ENCODE measurements at places on chromosomes 6 and 20.

GRCh38 chr6:47375426-47375825 lies 65.7 kb upstream of the TNFRSF21 start:
- DNase-seq: no peak

DNA sequence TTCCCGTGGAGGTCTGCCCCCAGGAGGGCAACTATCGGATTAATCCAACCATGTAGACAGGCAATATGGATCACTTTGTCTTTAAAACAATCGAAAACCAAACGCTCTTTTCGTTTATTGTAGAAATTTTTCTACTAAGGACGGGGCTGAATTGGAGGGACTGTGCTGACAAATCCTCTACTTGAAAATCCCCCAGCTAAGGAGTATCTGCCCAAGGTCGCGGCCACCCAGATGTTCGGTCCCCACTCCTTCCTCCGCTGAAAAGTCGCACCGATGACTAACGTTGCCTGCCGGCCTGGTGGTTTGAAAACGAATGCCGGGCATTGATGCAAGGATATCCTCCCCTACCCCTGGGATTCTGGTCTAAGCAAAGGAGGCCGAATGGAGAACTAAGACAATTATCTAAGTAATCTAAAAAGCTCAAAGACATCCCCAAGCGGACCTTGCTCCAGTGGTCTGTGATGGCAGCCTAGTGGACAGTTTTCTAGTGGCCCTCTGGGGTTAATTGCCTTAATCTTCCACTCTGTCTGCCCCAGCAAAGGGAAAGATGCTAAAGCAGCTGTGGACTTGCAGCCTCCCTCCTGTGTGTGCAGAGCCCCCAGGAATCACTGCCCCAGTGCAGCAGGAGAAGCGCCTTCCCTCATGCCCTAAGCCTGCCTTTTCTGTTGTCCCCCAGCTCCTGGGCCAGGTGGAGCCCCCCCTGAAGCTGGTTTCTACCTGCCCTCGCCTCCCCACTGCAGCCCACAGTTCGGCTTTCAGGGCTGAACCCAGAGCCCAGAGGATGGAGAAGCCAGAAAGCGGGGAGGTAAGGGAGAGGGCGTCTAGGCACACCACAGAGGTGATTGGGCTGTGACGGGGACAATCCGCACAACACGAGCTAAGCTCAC lies 3.6 kb upstream of the FOXC1 start:
- no peak for DNase-seq

- no peak for DNase-seq
Observed at GRCh38 chr20:50202677-50203076, 12.0 kb downstream of the CEBPB start.

DNA sequence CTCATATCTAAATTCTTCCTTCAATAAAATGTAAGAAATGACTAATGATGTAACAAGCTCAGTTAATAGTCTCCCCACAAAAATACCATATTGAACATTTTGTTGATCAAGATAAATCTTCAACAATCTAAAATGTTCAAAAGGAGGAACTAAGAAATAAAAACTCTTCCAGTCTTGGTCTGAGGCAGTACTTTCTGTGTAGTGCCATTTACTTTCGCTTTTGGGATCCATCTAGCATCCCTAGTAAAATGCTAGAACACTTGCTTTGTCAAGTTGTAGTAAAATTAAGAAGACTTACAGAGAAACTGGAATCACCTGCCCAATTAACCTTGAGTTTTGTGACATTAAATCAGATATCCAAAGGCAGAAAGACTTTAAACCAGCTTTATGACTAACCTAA lies 246.4 kb downstream of the KHDRBS2 start:
- DNase-seq: no peak

GRCh38 chr20:49938173-49939163 lies 2.3 kb downstream of the RNF114 start:
- DNase-seq: no peak

- no peak for DNase-seq
Observed at GRCh38 chr6:12361042-12361765, 71.0 kb downstream of the EDN1 start.

GRCh38 chr6:15356937-15357336 lies 111.1 kb downstream of the JARID2 start:
- DNase-seq: no peak

DNA sequence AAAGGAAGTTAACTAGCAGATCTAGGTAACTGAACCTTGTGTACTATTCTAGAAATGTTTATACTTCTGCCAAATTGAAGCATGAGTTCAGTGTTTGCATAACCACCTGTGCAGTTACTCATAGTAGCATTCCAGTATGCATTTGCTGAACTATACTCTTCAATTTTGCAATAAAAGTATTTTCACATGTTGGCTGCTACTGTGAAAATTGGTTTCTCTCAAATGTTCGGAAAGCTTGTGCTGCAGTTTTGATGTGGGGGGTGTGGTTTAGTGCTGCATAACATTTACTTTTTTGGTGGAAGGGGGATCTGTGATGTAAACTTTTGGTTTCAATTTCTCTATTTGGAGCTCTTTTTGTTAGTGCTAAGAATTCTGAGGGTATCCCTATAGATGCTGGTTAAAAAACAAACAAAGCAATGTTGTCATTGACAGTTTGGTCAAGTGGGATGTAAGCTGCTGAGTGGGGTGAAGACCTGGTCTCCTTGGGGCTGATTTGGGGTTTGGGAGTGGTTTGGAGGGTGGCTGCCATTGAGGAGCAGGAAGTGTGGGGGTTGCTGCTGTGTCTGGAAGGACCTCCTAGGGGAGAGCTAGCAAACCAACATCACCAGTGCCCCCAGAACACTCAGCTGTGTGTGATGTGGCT lies 87.8 kb downstream of the CARMIL1 start:
- no peak for DNase-seq

DNA sequence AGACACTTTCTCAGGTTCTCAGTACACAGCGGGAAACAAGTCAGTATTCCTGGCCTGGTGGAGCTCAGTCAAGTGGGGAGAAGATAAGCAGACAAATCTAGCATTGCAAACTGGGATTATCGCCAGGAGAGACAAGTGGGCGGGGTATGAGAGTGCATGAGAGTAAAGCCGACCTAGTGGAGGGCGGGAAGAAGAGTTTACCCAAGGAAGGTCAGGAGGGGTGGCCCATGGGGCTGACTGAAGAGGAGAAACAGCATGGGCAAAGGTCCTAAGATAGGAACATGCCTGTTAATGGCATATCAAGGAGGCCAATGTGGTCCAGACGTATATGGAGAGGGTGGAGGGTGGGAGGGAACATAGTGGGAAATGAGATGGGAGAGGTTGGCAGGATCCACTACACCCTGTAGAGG lies 12.4 kb upstream of the CSNK2A1 start:
- no peak for DNase-seq

GRCh38 chr20:57791966-57792365 lies 82.2 kb upstream of the PMEPA1 start:
- no peak for DNase-seq

- DNase-seq: peak; percentile 18
Observed at GRCh38 chr20:52312132-52312729, 120.7 kb upstream of the ZFP64 start.

- DNase-seq: no peak
Observed at GRCh38 chr6:104973404-104973803, 16.5 kb downstream of the LIN28B start.

- DNase-seq: no peak
Observed at GRCh38 chr6:169539176-169539897, 162.5 kb downstream of the WDR27 start.

All from stimulated activated CD4-positive, alpha-beta T cell treated with anti-CD3 and anti-CD28 coated beads, Interleukin-1b, Interleukin-23, amount 100 ng/mL, for 1 hour (primary cell).